ENCODE measurements at places on chromosomes 4 and X. TPM values are rescaled to one million over a fixed set of nuclear protein-coding genes. Genes with fewer than 3 reads are reported as not detected.

ZNF280C gene
- total RNA-seq = 1.5 TPM

SMIM43 gene
- not detected for total RNA-seq

COL4A5 gene
- total RNA-seq = 0.60 TPM

NDST3 gene
- total RNA-seq = not detected

STOX2 gene
- total RNA-seq = 5.8 TPM

Data from gastrocnemius medialis (tissue), 4 donors.